ENCODE measurements at places on chromosomes 7 and 10.
A peak's percentile ranks its signal among the peaks of the same experiment; 100 is the strongest.

- DNase-seq: no peak
These were observed 6.4 kb upstream of the MKRN1 start for GRCh38 chr7:140485500-140486265.

DNA sequence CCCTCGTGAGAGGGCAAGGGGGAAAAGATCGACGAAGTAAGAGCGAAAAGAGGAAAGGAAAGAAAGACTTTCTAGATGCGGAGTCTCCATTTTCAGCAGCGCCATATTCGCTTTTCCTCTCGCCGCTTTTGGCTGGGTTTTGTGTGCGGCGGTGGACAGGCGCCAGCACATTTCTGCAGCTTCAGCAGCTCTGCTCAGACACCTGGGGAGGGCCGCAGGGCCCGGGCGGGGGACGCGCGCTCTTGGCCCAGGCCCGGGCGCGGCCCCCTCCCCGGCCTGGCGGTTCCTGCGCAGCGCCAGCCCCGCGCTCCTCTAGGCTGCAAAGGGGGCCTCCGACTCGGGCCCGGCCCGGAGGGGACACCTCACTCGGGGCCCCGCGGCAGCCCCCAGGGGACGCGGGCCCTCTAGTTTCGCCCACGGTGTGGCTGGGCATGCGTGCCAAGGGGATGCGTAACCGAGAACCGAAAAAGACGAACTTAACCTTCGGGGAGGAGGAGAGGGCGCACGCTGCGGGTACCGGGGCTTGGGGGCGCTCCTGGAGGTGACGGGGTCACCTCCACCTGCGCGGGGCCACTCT, 34.5 kb upstream of the EBLN1 start:
- peak; percentile 45 for DNase-seq

- DNase-seq: peak; percentile 66
These were observed 255.3 kb downstream of the FZD1 start for GRCh38 chr7:91519241-91520158.

GRCh38 chr7:100612730-100613390, 520 bp downstream of the MOSPD3 start:
- DNase-seq: no peak

- no peak for DNase-seq
These were observed 95.4 kb upstream of the SHH start for GRCh38 chr7:155907450-155908200.

DNA sequence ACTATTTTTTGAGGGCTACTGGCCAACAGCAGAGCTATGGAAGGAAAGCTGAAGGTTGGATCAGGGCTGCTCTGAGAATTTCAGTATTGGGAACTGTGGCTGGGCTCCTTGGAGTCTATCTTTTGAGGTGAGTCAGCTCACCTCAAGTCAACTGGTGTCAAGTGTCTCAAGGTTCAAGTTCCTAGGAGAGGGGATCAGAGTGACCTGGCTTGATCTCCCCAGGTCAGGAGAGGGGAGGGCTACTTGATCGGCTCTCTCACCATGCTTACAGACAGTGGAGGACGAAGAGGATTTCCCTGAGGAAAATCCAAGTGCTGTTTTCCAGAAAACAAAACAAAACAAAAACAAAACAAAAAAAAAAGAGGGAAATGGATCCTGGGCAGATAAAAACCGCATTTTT, 132.8 kb downstream of the CACNB2 start:
- DNase-seq: no peak

- peak; percentile 31 for DNase-seq
These were observed 132.1 kb downstream of the CSTF2T start for GRCh38 chr10:51567271-51567670.

DNA sequence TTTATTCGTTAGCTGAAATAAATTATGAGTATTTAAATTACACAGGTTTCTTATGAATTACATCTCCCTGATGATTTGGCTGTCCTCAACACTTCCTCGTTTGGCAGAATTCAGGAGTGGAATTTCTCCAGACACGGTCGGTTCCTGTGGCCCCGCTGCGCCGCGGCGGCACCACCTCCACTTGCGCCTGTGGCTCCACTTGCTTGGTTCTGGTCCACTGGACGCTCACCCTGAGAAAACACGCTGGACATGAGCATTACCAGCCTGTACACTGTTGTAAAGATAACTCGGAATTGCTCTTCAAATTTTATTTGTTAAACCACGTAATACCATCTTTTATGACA, 85.3 kb downstream of the ZNF33B start:
- DNase-seq: no peak

DNA sequence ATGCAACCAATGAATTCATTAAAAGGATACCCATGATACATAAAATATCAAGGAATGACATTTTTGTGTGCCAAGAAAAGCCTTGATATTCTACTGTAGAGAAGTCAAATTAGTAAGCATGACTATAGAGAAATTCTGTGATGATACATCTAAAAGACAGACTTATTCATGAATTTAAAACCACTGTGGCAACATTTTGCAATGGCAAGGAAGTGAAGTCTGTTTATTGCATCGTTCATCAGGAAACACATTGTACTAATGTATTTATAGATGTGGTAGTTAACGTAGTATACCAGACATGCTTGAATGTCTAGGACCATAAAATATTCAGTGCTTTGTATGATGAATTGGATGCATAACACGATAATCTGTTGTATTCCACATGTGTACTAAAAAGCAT, 9.3 kb upstream of the CLEC5A start:
- DNase-seq: no peak

DNA sequence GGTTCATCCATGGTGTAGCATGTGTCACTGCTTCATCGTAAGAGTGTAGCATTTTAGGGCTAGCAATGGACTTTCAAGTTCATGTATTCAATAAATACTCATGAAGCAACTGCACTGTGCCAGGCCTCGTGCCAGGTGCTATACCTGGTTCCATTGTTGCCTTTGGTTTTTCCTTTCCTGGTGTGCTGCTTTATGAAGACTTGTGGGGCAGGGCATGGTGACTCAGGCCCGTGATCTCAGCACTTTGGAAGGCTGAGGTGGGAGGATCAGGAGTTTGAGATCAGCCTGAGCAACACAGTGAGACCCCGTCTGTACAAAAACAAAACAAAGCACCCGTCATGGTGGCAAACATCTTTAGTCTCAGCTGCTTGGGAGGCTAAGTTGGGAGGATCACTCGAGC, 2.2 kb upstream of the CPA4 start:
- DNase-seq: peak; percentile 54

- DNase-seq: no peak
These were observed 110.0 kb downstream of the TACC2 start for GRCh38 chr10:122098924-122099323.

GRCh38 chr7:70271617-70272081, 673.4 kb downstream of the AUTS2 start:
- DNase-seq: no peak

- no peak for DNase-seq
These were observed 1.7 kb upstream of the HMX2 start for GRCh38 chr10:123146013-123146893.

DNA sequence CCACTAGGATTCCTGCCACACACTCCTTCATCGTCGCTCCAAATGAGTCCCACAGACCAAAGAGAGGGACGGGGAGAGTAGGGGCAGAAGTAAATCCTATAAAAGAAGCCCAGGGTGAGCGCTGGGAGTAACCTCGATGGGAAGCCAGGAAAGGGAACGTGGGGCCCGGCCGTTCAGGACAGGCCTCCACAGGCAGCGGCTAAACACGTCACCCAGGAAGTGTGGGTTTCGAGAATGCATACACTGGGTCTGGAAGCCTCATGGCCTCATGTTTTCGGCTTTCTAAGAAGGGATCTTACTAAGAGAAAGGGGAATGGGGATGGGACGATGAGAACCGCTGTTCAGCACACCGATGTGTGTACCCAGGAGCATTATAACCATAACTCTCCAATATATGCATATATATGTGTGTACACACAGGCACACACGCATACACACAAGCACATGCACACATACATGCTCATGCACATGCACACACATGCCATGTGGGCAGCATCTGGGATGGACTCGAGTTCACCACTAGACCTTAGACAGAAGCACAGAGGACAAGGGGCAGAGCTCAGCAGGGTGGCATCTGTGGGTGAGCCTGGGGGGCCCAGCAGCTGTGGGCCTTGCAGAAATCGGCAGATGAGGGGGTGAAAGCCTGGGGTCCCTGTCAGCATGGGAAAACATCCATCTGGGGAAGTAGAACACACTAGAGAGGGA, 14.8 kb upstream of the CNPY1 start:
- no peak for DNase-seq

DNA sequence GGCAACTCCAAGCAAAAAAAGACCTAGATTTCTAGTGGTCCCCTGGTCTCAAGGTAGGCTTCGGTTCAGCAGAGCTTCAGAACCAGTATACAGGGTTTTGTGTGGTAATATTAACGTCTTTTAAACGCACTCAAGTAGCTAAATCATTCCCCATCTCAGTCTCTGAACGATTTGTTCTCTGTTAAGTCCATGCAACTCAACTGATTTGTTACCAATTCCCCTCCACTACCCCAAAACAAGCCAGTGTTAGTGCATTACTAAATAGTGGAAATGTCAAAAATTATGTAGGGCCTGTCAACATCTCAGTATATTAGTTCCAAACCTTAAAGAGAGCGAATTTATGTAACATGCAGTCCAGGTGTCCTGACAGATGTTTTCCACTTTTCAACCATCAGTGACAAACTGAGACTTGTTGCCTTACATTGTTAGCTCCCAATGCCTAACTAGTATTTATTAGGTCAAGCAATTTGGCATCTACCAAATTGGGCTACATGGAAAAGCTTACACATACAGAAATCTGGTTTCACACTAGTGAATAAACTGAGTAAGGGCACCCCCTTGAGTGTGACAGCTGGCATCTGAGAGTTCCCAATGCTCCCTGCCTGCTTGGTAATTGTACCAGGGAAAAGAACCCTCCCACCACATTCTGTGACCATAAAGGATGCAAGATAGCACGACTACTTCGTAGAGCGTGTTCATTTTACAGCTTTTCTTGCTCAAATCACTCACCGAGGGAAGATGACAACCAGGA, 12.2 kb downstream of the HNRNPA2B1 start:
- DNase-seq: no peak

DNA sequence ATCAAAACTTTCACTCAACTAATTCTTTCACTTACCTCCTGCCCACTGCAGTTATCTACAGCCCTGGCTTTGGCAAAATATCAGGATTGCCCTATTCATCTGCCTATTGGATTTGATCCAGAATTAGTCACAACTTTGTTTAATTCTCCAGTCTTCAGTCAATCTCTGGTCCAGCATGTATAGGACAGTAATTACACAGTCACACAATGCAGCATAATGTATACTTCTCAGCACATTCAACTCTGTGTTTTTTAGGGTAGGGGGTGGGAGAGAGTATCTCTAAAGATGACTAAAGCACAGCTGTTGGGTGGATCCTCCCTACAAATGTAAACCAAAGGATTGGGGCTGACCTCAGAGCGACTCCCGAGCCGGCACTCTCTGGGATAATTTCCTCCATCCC, 17.7 kb upstream of the NRP1 start:
- no peak for DNase-seq

DNA sequence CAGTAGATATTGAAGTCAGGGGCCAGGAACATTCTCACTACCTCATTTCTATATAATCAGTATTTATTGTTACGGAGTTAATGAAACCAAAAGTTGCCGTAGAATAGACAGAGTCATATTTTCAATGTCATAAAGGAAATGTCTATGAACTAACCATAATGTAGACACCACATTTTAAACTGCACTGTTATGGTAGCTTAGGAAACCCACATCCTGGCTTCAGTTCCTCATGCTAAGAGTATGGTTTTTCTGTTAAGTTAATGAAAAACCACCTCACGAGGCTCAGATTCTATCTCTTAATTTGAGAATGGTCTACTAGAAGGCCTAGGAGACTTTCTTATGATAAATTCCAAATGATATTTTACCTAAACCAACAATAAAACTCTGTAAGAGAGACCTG, 166.5 kb downstream of the TMEM26 start:
- DNase-seq: no peak

GRCh38 chr10:70664702-70665195, 7.6 kb upstream of the ADAMTS14 start:
- DNase-seq: peak; percentile 99

DNA sequence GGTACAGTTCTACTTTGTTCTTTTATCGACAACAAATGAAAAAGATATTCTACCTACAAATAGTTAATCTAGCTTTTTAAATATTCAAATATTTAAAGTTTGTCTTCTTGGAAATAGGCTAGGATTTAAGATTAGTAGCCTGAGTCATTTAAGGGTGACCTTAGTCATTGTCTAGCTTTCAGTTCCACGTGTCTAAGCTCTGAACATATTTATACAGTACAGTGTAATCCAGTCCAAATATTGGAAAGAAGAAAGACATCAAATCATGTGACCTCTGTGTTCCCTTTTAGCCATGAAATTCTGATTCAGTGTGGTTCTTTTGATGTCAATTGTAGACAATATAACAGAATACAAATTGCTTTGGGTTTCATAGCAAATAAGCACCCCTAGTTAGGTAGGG, 121.1 kb downstream of the MALRD1 start:
- DNase-seq: peak; percentile 13

DNA sequence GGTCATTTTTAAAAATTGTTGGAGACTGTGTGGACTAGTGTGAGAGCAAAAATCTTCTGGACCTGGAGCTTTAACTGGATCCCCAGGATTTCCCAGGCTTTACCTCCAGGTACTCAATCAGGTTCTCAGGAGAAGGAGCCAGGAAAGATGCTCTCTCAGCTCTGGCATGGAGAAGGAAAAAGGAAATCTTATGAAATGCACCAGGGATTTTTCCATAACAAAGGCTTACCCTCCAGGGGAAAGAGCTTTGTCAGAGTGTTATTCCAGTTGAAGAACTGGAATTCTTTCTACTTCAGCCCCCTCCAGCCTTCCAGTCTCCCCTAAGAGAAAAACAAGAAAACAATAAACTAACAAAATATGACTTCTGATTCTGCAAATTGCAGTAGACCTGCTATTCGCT, 436.7 kb upstream of the ANKRD30A start:
- DNase-seq: no peak

DNA sequence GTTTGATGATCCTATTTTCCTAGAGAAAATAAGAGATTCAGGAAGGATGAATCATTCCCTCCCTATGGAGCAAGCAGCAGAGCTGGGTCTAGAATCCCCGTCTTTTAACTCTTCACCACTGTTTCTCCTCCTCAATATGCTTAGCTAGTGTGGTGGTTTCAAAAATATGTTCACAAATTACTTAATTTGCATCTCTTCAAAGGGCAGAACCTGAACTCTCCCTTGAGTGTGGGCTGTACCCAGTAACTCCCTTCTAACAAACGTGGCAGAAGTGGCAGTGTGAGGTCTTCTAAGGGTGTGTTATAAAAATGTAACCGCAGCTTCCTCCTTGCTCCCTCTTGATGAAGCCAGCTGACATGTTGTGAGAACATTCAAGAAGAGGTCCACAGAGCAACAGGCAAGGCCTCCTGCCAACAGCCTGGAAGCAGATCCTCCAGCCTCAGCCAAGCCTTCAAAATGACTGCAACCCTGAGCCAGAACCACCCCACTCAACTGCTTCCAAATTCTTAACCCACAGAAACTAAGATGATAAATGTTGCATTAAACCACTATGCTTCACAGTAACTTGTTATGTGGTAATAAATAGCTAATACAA, 36.6 kb downstream of the SRPK2 start:
- peak; percentile 92 for DNase-seq
